Stimulated activated CD4-positive, alpha-beta T cell treated with anti-CD3 and anti-CD28 coated beads, Interleukin-1b, Interleukin-23, amount 100 ng/mL, for 1 hour (primary cell): ENCODE measurements at places on chromosomes 1 and 21.
A peak's percentile ranks its signal among the peaks of the same experiment; 100 is the strongest.

- DNase-seq: no peak
These were observed 89.5 kb downstream of the XCL2 start for GRCh38 chr1:168454211-168454815.

DNA sequence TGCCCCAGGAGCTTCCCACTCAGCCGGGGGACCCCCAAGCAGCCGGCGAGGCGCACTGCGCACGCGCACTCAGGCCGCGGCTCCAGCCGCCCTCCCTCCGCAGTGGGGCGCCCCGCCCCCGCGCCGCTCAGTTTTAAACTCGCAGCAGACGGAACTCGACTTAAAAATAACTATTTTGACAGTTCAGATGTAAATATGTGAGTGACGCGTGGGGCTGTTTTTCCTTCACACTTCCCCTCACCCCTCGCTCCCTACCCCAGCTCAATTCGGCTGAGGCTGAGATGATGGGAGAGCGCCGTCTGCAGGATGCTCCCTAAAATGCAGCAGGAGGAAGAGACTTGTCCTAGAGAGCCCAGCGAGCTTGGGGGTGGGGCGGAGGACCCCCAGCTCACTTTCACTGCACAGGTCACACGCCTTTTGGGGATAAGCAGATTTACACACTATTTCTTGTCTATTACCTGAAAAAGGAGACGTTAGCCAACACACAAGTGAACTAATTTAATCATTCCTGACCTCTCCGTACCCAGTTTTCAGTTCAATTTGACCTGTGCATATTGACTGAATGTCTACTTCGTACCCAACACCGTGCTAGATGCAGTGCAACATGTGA, 8.9 kb upstream of the LEMD1 start:
- DNase-seq: peak; percentile 36

- DNase-seq: no peak
These were observed 18.3 kb downstream of the GPR137B start for GRCh38 chr1:236160540-236161127.

DNA sequence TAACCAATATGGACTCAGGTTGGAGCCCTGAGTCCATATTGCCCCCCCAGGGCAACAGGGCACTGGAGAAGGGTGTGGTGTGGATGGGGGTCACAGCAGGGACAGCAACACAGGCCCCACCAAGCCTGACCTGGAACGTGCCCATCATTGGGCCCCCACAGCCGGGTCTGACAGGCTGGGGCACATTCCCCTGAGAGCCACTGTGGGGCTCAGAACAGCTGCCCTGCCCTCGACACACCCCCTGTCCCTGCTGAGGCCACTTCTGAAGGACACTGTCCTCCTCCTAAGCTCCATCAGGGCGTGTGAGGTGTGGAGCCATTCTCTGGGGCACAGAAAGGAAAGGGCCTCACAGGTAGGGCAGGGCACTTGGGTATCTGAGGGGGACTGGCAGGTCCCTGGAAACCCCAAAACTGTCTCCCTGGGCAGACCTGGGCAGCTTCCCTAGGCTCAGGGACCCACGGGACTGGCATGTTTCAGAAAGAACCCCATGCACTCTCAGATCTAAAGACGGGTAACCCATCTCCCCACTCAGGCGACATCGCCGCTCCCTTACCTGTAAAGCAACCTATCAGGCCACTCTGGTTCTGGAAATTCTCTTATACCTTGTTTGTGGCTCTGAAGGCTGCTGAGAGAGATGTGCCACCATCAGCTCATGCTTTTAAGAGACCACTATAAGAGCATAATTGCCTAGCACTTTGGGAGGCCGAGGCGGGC, 95.5 kb downstream of the DMRTB1 start:
- DNase-seq: no peak

DNA sequence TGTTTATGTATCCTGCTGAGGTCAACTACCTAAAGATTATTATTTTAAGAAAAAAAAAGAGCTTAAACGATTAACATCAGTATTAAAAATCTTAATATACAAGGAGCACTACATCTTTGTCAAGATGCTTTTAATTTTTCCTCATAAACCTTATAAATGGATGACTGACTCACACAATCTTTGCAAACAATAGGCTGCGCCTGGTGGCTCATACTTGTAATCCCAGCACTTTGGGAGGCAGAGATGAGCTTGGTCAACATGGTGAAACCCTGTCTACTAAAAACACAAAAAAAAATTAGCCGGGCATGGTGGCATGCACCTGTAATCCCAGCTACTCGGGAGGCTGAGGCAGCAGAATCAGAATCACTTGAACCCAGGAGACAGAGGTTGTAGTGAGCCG, 1.7 kb downstream of the KHDC4 start:
- no peak for DNase-seq

GRCh38 chr1:162175379-162176081, 106.0 kb downstream of the NOS1AP start:
- DNase-seq: no peak

DNA sequence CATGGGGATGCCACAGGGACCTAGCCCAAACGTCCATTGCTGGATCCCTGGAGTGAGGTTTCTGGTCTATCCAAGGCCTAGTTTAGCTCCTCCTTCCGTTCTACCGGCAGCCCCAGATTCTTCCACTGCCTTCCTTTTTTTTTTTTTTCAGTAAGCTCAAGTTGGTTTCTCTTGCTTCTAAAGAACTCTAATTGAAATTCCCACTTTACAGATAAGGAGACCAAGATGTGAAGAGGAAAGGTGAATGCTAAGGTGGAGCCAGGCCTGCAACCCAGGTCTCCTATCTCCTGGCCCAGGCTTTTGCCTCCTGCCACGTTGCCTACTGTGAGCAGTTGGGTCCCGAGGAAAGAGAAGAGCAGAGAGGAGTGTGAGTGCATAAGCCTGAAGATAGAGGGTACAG, 31.5 kb upstream of the CLIC4 start:
- DNase-seq: no peak

DNA sequence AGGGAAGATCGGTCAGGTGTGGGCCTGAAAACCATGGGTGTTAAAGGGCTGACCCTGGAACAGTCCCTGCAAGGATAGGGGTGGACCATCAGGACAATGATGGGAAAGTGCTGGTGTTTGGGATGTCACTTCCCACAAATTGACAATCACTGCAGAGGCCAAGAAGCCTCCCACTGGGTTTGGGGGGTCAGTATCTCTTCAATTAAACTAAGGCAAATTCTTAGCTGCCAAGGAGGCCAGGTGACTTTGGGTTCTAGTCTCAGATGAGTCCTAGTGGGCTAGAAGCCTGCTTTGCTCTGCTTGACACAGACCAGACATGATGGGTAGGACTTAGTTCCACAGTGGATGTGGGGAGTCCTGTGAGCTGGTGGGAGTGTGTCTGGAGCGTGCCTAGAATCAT, 29.3 kb upstream of the KCNA2 start:
- no peak for DNase-seq
